Activated CD4-positive, alpha-beta T cell treated with anti-CD3 and anti-CD28 coated beads for 36 hours (primary cell): ENCODE measurements at places on chromosomes 2 and 18. TPM values are rescaled to one million over a fixed set of nuclear protein-coding genes. Genes with fewer than 3 reads are reported as not detected.

The NTSR2 gene
- total RNA-seq, result not detected

The DSG2 gene
- total RNA-seq, result 1.1 TPM

The SLC14A1 gene
- total RNA-seq, result 1.5 TPM

The CD8A gene
- 1.1 TPM for total RNA-seq

The TMEM37 gene
- not detected for total RNA-seq

The CNTNAP5 gene
- total RNA-seq, result not detected

The ATOH8 gene
- not detected for total RNA-seq

The GALR1 gene
- not detected for total RNA-seq

The ARHGAP15 gene
- total RNA-seq, result 62.6 TPM

The ANKRD30B gene
- not detected for total RNA-seq

The LTBP1 gene
- 0.26 TPM for total RNA-seq

The POTEJ gene
- not detected for total RNA-seq

The SGPP2 gene
- 9.4 TPM for total RNA-seq

The CDKL4 gene
- 0.16 TPM for total RNA-seq

The OTOS gene
- total RNA-seq, result not detected

The VAMP8 gene
- 98.3 TPM for total RNA-seq

The TACR1 gene
- not detected for total RNA-seq

GRCh38 chr2:39266139-39266805 lies 22.5 kb upstream of the CDKL4 start:
- peak; percentile 15 for DNase-seq

GRCh38 chr2:18585526-18585925 lies 3.8 kb downstream of the NT5C1B start:
- DNase-seq, result no peak

- DNase-seq, result no peak
These were observed 142.7 kb upstream of the KYNU start for GRCh38 chr2:142734770-142735169.

DNA sequence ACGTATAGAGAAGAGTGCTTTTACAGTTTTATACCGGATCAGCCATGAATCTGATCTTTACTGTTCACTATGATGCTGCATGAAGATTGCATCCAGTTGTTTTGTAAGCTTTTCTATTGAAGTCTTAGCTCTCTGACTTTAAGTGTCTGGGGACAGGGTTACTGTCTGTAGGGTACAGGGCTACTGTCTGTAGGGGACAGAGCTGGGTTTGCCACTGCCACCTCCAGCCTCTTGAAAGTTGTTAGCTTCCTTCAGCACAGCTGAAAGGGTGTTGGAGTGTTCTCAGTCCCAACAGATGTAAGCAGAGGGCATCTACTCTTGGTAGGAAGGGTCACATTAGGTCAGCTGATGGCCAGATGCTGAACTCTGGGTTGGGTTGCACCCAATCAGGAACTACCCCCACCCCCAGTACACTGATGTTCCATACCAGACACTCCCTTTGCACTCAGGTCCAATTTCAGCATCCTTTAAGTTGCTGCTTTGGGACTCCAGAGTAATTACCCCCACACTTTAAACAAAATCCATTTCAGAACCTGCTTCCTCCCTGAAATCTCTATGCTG lies 58.0 kb downstream of the MYL12B start:
- no peak for DNase-seq

- DNase-seq, result no peak
These were observed 48.2 kb upstream of the MSTN start for GRCh38 chr2:190110699-190111098.

- DNase-seq, result no peak
These were observed 85.0 kb downstream of the LIPG start for GRCh38 chr18:49646873-49647272.

DNA sequence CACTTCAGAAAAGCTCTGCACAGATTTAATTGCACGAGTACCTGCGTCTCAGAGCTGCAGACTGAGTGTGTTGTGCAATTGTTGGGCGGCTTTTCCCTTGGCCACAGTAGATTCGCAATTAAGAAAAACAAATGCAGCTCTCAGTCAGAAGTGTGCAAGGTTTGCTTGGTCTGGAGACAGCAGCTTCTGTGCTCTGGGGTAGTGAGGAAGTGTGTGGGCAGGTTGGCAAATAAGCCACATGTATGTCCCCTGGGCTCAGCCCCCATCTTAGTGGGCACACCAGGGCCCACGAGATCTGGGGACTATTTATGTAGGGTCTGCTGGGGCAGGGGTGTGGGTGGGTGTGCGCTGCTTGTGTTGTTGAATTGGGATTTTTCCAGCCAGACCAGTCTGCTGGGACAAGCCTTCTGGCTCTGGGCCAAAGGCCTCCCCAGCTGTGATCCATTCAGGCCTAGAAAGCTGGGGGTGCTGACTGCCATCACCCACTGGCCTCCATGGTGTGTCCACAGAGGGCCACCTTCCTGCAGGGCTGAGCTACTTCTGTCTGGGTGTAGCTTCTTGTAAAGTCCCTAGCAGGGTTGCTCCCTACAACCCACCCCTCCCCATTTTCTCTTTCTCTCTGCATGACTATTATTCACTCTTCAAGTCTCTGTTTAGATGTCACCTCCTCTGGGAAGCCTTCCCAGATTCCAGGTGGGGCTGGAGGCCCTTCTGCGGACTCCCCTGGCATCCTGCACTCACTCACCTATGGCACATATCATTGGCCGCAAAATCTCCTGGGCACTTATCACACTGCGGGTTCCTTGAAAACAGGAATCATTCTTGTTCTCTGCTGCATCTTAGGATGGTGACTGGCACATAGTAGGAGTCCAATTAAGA lies 67.8 kb downstream of the ODC1 start:
- peak; percentile 29 for DNase-seq

GRCh38 chr2:209499069-209499468 lies 75.2 kb downstream of the MAP2 start:
- no peak for DNase-seq

DNA sequence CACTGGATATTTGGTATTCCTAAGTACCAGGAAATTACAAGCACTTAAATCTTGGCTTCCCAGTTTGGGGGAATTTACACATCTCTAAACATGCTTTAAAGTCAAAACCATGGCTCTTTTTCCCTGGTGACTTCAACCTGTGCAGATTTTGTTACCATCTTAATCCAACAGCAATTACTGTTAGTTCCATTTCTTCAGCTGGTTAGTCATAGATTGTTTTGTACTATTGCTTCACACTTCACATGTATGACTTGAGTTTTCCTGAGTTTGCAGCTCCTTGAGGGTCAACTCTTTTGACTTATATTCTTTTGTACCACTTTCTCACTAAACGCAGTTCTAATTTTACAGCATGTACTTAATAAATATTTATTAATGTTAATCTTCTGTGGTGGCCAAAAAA lies 203.4 kb upstream of the RND3 start:
- DNase-seq, result no peak

DNA sequence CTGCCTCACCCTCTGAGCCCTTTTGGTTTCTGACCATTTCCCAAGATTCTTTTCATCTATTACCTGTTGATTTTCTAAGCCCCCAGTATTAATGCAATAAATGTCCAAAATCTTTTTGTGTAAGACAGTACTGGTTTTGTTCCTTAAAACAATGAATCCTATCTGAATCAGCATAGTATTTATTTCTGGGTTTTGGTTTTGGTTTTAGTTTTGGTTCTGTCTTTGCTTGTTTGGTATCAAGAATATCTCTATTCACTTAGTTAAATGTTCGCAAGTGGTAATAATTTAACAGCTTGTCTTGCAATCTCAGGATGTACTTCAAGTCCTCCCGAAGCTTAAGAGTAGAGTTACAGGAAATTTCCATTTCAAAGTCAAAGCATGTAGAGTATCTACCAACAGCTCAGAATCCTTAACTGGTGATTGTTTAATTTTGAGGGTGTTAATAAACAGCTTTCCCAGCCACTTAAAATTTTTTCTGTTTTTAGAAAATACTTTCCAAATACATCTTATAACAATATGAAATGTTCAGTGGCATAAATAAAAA lies 67.7 kb upstream of the NEDD4L start:
- no peak for DNase-seq

DNA sequence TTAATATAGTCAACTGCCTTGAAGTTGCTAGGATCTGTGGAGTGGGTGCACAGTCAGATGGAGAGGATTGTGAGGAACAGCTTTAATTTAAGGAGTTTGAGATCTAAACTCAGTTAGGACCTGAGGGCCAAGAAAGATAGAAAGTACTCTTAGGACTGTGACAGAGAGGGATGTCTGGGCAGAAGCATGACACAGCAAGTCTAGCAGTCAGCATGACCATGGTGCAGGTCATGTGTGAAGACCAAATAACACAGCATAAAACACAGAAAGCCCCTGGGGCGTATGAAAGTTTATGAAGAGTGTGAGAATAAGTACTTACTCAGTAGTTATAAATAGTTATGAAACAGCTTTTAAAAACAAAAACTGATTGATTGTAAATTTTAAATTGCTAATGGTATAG lies 107.2 kb downstream of the GALNT1 start:
- no peak for DNase-seq

GRCh38 chr2:9508931-9509330 lies 34.6 kb downstream of the IAH1 start:
- DNase-seq, result no peak

GRCh38 chr2:127361929-127362885 lies 25.6 kb downstream of the MAP3K2 start:
- DNase-seq, result no peak

- no peak for DNase-seq
These were observed 158.4 kb upstream of the FHL2 start for GRCh38 chr2:105557021-105557920.

GRCh38 chr2:176078541-176079284 lies 5.0 kb downstream of the EVX2 start:
- DNase-seq, result no peak

GRCh38 chr2:190137561-190137960 lies 75.0 kb upstream of the MSTN start:
- DNase-seq, result no peak

GRCh38 chr2:60533101-60534051 lies 20.1 kb downstream of the BCL11A start:
- no peak for DNase-seq

GRCh38 chr18:74082742-74083556 lies 64.7 kb downstream of the FBXO15 start:
- DNase-seq, result peak; percentile 58

GRCh38 chr18:57084331-57085271 lies 62.3 kb upstream of the BOD1L2 start:
- no peak for DNase-seq

DNA sequence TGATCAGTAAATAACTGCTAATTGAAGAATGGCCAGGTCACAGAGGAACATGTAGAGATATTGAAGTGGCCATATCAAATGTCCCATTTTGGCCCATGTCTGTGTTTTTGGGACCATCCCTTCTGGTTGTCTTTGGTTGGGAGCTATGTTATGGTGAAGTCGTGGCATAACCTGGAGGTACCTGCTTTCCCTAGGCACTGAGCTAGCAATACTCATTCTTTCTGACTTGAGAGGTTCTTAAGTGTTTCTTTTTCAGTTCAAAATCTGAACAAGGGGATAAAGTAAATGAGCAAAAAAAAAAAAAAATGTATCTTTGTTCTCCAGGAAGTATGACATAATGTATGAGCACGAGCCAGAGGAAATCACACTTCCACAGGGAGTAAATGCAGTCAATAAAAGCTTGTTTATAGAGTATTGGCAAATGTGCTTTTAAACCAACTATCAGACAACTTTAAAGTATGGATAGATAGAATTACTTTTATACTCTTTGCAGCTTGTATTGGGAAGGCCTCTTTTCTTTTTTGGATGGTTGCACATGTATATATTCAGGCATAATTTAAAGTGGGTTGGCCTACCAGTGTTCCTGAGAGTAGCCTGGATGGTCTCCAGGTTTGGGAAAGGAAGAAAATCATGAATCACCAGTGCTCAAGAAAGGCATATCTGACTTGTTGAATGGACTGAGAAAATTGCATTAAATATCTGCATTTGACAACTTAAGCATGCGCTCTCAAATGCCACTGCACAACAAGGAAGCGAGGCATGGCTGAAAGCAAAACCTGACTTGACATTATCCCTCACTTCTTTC lies 125.0 kb downstream of the SPHKAP start:
- DNase-seq, result no peak

- DNase-seq, result no peak
These were observed 108.3 kb downstream of the MGAT5 start for GRCh38 chr2:134362152-134362668.

- DNase-seq, result no peak
These were observed 170.5 kb downstream of the MYO5B start for GRCh38 chr18:50024466-50024865.

DNA sequence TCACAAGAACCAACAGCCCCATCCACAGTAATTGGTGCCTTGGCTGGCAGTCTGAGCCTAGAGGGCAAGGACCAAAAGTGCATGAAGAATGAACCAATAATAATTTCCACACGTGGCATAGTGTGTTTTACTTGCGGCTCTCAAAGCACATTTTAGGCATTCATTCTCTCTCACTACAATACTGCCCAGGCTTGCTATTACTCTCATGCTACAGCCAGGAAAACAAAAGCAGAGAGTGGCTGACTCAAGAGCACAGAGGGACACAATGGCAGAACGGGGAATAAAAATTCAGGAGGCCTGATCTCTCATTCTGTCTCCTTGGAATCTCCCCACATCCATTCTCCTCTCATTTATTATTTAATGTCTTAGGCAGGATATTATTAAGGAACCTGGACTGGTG lies 57.0 kb upstream of the NOL4 start:
- no peak for DNase-seq

DNA sequence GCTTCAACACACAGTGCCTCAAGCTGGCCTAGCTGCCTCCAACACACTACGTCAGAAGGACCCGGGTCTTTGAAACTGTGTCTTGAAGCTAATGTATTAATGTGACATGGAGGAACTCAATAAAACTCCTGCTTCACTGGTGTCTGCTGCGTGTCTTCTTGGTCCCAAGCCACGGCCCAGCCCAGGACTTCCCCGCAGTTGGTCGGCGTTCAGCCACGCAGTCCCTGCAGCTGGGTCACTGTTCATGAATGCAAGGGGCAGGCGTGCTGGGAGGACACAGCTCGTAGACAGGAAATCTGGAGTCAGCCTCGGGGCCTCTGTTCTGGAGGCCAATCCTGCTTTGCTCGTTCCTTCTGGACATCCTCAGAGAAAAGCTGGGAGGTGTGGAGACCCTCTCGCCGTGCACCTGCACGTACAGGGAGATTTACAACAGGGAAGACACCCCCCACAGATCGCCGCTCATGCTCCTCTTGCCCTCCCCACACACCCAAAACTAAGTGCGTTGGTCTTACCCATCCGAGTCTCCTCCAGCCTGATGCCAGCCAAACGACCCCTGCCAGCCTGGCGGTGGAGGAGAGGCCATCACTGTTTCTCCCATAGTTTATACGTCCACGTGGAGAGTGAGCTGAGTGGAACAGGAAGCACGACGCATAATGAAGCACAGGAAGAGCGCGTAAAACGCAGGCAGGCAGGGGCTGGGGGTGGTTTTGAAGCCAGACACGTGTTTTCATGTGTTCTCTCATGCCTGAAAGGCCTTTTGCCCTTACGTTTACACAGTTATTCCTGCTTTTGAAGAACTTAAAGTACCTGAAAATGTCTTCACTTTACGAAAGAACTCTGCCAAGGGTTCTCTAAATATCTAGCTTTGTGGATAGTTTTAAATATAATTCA lies 39.7 kb downstream of the ADI1 start:
- DNase-seq, result no peak

DNA sequence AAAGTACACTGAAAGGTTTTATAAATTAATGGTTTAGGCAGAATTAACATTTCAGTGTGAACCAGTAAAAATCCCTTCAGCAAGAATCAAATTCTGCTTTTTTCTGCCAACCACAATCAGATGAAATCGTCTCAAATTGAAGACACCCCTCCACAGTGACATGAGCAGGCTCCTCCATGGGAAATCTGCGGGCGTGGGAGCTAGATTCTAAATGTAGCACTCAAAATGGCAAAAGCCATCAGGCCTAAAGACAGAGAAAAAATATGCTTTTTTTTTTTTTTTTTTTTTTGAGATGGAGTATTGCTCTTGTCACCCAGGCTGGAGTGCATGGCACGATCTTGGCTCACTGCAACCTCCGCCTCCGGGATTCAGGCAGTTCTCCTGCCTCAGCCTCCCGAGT lies 55.8 kb upstream of the MRPS9 start:
- no peak for DNase-seq
